ENCODE measurements at places on chromosomes 11 and 22. TPM values are rescaled to one million over a fixed set of nuclear protein-coding genes. Genes with fewer than 3 reads are reported as not detected.

Gene RBMXL2
- not detected for total RNA-seq

Gene MCHR1
- 0.63 TPM for total RNA-seq

Gene RPL27A
- 1,021 TPM for total RNA-seq

Gene MFNG
- total RNA-seq: not detected

Gene OR52A1
- total RNA-seq: not detected

Gene OR52N4
- total RNA-seq: not detected

Data from bronchial smooth muscle cell (primary cell).